Germinal center (tissue), 1 donor: ENCODE measurements at places on chromosomes 12 and 14.
A peak's percentile ranks its signal among the peaks of the same experiment; 100 is the strongest.

DNA sequence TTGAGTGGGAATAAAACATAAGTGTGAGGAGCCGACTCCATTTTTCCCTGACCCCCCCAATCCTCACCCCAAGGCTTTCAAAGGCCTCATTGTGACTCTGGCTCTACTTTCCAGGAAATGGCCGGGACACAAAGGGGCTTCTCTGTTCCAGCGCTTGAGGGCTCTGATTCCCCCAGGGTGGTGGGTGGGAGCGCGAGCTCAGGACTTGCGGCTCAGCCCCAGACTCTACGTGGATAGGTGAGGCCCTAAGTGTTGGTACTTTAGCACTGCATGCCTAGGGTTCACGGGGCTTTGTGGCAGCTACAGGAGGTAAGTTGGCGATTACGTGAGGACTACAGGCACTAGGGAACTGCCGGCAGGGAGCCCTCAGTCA is 553 bp downstream of the CNPY2 start:
- no peak for DNase-seq

DNA sequence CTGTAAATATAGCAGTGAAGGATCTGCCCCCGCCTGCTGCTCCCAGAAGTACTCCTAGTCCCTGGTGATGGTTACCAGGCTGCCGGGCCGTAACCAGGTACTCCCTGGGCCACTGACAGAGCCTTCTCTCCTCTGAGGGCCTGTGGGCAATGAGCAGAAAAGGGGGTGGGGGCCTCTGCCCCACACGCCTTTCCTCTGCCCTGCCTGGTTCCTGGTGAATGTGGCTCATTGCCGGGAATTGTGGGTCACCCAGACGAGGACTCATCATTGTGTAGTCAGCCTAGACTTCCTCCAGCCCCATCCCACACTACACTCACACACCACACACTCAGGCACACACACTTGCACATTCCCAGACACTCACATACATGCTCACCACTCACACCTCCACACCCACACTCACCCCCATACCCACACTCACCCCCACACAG is 35.7 kb upstream of the ACTN1 start:
- DNase-seq, result no peak

DNA sequence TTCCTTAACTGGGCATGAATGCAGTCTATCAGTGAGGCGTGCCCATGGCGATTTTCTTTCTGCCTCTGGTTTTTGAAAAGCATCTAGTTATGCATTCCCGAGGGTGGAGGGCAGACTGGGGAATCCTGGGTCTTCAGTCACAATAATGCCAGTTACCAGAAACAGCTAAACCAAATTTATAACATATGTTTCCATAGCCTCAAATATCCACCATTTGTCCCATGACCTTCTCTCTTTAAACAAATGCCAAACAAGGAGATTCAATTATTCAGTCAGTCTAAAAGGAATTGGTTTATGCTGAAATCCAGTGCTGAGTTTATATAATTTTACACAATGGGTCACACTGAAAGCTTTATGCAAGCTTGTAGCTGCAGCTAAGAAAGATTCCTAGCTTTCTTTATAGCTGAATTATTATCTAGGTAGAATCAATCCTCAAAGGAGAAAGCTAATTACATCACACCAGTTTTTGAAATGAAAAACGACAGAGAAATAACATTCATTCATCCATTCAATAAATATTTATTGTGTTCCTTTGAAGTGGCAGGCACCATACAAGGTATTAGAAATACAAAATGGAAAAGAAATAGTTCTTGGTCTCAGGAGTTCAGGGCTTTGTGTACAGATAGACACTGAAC is 131.3 kb upstream of the RAP1B start:
- no peak for DNase-seq

DNA sequence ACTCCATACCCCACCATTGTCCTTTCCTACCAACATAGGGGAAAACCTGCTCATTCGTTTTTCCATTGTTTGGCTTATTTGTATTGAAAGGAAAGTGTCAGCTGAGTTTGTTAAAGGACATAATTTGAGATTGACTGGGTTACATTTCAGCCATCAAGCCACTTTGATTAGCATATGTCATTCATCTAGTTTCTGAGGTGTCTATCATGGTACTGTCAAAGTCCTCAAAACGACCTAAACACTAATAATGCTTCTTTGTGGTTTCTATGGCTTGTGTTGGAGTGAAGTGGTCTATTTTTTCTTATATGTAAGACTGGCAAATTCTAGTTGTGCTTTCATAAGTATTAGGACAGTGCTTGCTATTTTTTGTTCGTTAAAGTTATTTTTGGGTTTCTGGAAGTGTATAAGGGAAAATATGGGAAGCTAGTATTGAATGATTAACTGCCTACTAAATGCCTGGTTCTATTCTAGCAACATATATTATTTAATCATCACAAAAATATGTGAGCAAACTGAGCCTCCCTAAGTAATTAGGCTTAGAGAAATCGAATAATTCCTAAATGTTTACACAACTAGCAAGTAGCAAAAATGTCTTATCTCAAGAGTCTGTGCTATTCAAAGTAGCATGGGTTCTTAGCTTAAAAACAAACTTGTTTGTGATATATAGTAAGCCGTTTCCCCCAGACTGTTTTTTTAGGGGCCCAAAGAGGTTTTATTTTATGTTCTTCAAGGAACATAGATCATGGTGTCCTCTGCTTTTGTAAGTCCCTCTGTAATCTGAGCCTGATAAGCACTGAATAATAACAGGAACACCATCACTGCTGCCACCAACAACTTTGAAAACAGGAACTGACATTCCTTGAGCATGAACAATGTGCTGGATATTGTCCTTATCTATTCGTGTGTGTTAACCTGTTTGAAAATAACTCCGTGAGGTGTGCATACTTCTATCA is 67.1 kb downstream of the DERA start:
- DNase-seq, result no peak

GRCh38 chr12:121580959-121581685 is at the start of gene KDM2B:
KDM2B (minus strand) TSS chr12:121581023; CDS start chr12:121580911, 112 bp downstream.
- no peak for DNase-seq

DNA sequence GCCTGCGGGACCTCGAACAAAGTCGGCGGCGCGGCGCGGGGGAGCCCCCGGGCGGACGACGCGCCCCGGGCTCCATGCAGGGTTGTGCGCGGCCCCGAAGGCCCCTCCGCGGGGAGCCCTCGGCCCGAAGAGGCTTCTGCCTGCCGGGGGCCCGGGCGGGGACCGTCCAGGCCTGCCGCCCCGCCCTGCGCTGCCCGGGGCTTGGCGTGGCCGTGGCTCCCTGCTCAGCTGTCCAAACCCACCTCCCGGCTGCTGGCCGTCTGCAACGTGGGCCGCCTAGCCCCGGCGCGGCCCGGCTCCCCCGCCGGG is 670 bp downstream of the DYRK2 start:
- DNase-seq, result peak; percentile 47

GRCh38 chr14:56170877-56171422 is 52.7 kb downstream of the PELI2 start:
- DNase-seq, result no peak

- DNase-seq, result no peak
These were observed 3.9 kb upstream of the BTG1 start for GRCh38 chr12:92149563-92149962.
